ENCODE measurements at places on chromosomes 13 and 19. TPM values are rescaled to one million over a fixed set of nuclear protein-coding genes. Genes with fewer than 3 reads are reported as not detected.

IL27RA gene
- polyA plus RNA-seq: 3.2 TPM

DNA sequence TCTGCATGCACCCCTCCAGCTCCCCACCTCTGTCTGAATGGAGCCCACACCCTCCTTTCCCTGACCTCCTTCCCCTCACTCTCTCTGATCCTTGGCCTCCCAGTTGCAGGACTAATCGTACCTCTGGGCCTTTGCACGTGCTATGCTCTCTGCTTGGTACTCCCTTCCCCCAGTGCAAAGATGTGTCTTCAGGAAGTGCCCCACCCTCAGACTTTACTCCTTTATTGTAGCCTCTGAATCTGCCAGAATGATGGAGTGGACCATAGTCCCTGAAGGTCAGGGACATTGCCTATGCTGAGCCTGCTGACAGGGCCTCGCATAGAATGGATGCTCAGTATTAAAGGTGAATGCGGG is 1.3 kb upstream of the JUND start:
- no peak for DNase-seq

GRCh38 chr13:95343944-95344343 is 42.7 kb upstream of the ABCC4 start:
- DNase-seq: no peak

SIGLECL1 gene
- polyA plus RNA-seq: not detected

- DNase-seq: no peak
These were observed 351.2 kb upstream of the ARGLU1 start for GRCh38 chr13:106919133-106919532.

GRCh38 chr19:46579361-46579879 is 21.7 kb upstream of the CALM3 start:
- DNase-seq: no peak

ICAM3 gene
- 7.8 TPM for polyA plus RNA-seq

CEACAM4 gene
- polyA plus RNA-seq: not detected

NKG7 gene
- 0.68 TPM for polyA plus RNA-seq

GRCh38 chr13:100334214-100334613 is 245.3 kb downstream of the PCCA start:
- DNase-seq: no peak

Data from psoas muscle (tissue), 8 donors.